GM23338 (cell line): ENCODE measurements at places on chromosomes 16 and 17. TPM values are rescaled to one million over a fixed set of nuclear protein-coding genes. Genes with fewer than 3 reads are reported as not detected.

Gene DNAH3
- 1.2 and 1.3 TPM in 2 replicates for total RNA-seq

Gene COX6A2
- total RNA-seq: not detected in 2 replicates

Gene FGF11
- 16.6 TPM in 2 replicates for total RNA-seq

Gene KRTAP4-3
- not detected in 2 replicates for total RNA-seq

Gene ORMDL3
- 38.5 and 39.2 TPM in 2 replicates for total RNA-seq

Gene SPOP
- total RNA-seq: 13.9 and 29.4 TPM in 2 replicates

Gene KRT31
- total RNA-seq: not detected in 2 replicates

Gene KRTAP9-4
- not detected in 2 replicates for total RNA-seq

Gene FAM117A
- 21.4 and 46.4 TPM in 2 replicates for total RNA-seq

Gene GGNBP2
- total RNA-seq: 37.9 and 41.2 TPM in 2 replicates

GRCh38 chr17:965311-965989, 14.1 kb downstream of the NXN start:
- DNase-seq: no peak

DNA sequence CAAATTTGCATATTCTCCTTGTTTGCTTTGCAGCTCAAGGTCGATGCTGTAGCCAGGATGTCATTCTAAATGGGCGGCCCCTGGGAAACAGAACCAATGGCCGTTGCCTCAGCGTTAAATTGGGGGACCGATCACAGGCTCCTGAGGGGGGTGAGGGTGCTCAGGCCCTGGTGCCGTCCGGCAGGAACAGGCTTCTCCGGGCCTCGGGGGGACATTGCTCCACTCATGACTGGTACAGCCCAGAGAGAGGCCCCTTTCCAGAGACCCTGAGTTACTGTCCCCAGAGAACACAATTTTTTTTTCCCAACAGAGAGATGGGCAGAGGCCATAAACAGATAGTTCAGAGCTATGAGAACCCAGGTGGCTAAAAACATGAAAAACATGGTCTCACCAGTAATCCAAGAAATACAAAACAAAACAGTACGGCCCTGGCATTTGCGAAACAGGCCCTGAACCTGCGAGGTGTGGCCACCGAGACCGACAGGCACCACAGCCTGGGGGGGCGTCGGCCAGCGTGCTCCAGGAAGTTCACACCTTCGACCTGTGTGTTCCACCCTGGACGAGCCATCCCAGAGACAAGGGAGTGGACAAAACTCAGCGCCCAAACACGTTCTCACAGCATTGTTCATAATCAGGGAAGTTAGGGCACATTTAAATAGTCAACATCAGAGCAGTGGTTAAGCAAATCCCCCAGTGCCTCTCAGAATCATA, 82.8 kb downstream of the METRNL start:
- DNase-seq: no peak

- no peak for DNase-seq
Measured at GRCh38 chr17:2808367-2809335, 12.4 kb downstream of the RAP1GAP2 start.

- DNase-seq: peak; percentile 94
Measured at GRCh38 chr17:42536048-42536371, at the start of gene NAGLU. TSS of gene NAGLU (plus strand) at chr17:42536241. CDS start at chr17:42536273, 32 bp downstream.

DNA sequence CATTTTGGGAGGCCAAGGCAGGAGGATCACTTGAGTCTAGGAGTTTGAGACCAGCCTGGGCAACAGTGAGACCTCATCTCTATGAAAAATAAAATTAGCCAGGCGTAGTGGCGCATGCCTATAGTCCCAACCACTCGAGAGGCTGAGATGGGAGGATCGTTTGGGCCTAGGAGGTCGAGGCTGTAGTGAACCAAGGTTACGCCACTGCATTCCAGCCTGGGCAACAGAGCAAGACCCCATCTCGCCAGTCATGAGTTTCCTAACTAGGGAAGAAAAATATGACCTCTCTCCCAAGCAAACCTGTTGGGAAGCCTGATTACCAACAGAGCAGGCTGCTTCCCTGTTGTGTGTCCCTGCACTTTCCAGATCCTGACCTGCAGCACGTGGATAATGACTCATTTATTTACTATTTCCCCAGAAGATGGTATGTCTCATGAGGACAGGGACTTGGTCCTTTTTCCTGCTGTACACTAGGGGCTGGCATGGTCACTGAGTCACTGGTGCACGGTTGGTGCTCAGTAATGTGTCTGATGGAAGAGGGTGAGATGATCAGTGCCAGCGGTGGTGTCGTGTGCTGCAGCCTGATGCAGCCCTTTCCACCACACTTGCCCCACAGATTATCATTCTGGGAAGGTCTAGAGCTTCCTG, 30.8 kb downstream of the NMT1 start:
- no peak for DNase-seq

DNA sequence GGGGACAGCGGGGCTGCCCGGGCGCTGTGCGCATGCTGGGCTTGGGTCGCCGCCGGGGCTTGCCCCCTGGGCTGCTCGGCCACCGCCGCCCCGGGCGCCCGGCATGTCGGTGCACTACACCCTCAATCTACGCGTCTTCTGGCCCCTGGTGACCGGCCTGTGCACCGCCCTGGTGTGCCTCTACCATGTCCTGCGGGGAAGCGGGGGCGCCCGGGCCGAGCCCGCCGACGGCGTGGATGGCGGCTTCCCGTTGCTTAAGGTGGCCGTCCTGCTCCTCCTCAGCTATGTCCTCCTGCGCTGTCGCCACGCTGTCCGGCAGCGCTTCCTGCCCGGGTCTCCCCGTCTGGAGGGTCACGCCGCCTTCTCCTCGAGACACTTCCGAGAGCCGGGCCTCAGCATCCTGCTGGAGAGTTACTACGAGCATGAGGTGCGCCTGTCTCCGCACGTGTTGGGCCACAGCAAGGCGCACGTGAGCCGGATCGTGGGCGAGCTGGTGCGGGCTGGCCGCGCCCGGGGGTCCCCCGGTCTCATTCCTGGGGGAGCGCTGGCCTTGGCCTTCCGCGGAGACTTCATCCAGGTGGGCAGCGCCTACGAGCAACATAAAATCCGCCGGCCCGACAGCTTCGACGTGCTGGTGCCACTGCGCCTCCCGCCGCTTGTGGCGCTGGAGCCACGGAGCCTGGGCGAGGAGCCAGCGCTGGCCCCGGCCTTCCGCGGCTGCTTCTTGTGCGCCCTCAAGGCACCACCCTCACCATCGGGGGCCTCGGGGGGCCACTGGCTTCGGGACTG, 789 bp downstream of the ITPRIPL2 start:
- DNase-seq: peak; percentile 84

GRCh38 chr16:71867939-71868338, 16.0 kb downstream of the ZNF821 start:
- DNase-seq: peak; percentile 40

GRCh38 chr16:29845656-29846055, 17.4 kb downstream of the CDIPT start:
- DNase-seq: no peak

- DNase-seq: peak; percentile 59
Measured at GRCh38 chr17:27458524-27458908, 2.3 kb downstream of the KSR1 start.

DNA sequence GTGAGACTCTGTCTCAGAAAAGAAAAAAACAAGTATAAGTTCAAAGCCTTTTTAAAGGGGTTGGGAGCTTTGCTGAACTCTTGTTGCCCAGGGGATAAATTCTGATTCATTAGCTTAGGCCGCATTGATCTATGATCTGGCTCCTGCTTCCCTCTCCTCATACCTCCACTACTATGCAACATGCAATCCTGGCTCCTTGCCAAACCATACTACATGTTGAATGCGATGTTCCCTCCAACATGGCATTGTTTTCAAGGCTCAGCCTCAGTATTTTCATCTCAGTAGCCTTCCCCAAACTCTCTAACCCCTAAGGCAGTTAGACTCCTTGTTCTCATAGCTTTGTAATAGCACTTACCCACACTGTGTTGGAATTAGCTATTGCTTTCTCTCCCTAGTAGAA, 6.2 kb downstream of the REXO5 start:
- DNase-seq: no peak

DNA sequence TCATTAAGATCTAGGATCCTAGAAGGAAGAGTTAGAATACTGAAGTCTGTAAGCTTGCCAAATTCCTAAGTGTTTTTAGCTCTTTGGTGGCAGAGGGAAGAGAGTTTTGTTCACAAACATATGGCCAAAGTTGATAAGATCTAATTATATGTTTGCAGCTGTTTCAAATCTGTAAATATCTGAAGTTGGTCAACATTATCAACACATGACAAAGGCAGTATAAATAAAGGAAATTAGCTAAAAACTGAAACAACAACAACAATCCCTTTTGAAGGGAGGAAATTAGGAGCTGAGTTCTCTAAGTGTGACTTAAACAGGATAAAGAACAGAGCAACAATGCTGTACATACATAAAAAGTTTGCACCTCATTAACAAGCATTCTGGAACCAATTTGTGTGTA, 208.7 kb downstream of the KCNJ2 start:
- no peak for DNase-seq

DNA sequence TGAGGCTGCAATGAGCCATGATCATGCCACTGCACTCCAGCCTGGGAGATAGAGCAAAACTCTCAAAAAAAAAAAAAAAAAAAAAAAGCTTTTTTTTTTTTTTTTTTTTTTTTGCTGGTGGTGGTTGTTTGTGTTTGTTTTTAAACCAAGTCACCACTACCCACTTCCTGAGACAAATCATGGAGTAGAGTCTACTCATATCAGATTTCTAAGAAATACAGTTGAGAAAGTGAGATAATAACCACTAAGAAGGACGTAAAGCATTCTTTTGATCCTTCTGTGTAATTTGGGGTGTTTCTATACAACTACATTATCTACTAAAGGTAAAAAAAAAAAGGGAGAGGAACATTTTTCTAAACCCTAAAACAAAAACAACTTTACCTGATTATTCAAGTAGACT, 38.0 kb downstream of the AXIN2 start:
- DNase-seq: no peak

DNA sequence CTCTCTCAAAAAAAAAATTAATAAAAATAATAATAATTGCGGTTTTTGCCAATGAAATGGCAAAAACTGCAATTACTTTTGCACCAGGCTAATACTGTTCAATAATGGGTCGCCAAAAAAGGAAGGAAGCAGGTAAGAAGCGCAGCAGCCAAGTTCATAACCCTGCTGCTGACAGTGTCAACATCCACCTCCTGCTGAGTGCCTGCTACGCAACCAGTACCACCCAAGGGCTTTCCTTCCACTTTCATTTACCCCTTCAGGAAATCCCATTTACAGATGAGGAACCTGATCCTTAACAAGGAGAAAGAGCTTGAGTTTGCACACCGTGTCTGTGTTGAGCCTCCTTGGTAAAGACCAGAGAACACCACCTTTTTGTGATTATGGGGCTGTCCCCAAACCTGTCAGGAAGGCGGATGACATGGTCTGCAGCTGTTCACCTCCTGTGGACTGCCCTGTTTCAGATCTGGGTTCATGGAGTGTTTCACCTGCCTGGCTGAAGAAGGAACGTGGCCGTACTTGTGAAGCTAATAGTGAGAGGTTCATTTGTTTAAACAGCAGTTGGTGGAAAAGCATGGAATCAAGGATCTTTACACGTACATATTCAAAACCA, 378.0 kb downstream of the SLC39A11 start:
- no peak for DNase-seq

- no peak for DNase-seq
Measured at GRCh38 chr17:45992175-45992574, 6.9 kb upstream of the STH start.

DNA sequence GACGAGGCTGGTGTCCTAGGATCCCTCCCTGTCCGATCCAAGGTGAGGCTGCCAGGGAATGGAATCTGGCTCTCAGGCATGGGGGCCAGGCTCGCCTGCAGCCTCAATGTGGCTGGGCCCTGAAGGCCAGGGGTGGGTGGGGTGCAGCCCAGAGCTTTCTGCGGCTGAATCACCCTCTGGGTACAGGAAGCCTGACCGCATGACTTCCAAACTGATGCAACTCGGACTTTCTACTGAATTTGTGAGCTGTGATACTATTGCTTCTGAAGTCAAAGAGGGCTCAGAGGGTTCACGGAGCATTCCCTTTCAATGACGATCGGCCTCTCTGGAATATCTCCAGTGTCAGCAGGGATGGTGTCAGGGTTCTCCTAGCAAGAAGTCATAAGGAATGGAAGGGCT, 123.7 kb downstream of the METRNL start:
- no peak for DNase-seq

DNA sequence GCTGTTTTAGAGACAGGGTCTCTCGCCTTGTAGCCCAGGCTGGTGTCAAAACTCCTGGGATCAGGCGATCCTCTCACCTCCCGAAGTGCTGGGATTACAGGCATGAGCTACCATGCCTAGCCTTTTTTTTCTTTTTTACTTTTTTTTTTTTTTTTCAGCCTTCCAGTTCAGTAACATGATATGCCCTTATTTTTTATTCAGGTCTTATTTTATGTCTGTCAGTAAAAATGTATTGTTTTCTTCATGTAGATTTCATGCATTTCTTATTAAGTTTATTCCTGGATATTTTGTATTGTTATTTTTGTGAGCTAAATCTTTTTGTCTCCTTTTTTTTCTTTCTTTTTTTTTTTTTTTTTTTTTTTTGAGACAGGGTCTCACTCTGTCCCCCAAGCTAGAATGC, 2.7 kb upstream of the FOXN1 start:
- no peak for DNase-seq

DNA sequence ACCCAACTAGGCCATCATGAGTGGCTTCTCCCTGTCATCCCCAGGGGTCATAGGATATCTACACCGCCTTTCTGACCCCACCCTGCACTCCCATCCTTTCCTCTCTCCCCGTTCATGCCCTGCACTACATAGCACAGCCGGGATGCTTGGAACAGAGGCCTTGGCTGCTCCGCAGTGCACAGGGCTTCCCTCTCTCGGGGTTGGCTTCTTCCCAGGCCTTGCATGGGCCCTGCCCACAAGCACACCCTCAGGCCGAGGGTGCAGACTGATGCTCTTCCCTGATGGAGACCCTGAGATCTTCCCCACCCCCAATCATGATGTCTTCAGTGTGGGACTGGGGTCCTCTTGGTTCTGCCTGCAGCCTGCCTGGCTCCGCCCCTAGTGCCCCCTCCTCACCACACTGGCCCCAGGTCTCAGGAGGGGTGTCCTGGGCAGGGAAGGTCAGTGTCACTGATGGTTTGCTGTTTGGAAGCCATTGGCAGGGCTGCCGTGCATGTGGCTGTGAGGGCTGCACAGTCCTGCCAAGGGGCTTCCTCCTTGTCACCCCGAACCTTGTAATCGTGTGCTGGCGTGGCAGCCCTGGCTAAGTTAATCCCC, 14.3 kb upstream of the NAGLU start:
- DNase-seq: no peak

GRCh38 chr17:67570797-67571196, 146.9 kb upstream of the NOL11 start:
- DNase-seq: no peak

GRCh38 chr16:63223851-63224250, 1187.6 kb upstream of the CDH8 start:
- no peak for DNase-seq

- no peak for DNase-seq
Measured at GRCh38 chr17:11495613-11496012, 102.7 kb upstream of the DNAH9 start.

GRCh38 chr17:18966831-18967624, 15.1 kb downstream of the SLC5A10 start:
- peak; percentile 68 for DNase-seq

- DNase-seq: no peak
Measured at GRCh38 chr17:76337413-76337777, 16.3 kb downstream of the PRPSAP1 start.

GRCh38 chr17:2563543-2563942, 29.9 kb upstream of the PAFAH1B1 start:
- no peak for DNase-seq
